ENCODE measurements at places on chromosomes 3 and 15. TPM values are rescaled to one million over a fixed set of nuclear protein-coding genes. Genes with fewer than 3 reads are reported as not detected.

SPINK8 gene
- not detected for total RNA-seq

TMEM212 gene
- total RNA-seq = not detected

DNA sequence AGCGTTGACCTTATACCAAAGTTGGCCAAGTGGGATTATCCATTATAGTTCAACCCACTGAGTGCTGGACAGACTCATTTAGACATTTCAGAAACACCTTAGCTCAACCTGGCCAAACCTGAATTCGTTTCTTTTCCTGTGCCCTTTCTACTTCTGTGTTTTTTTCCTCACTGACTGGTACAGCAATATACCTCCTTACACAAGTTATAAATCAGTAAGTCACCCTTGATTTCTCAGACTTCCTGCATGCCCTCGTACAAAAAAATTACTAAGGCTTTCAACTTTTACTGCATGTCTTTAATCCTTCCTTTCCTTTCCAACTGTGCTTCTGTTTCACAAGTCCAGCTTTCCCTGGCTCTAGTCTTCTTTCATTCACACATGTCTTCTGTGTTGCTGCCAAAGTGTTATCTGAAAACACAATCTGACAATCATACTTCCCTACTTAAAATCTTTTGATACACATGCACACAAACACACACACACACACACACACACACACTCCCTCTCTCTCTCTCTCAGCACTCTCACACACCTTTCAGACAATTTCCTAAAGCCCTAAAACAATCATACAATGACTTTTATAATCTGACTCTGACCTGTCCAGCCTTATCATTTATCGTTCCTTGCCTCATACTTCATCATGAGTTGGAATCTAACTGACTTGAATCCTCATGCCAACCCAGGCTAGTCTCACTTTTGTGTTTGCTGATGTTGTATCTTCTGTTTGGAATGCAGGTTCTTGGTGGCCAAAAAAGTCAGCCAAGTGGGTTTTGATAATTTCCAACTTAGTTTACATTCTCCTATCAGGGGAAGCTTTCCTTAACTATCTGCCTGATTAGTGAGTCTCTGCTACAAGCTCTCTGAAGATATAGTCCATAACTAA lies 436.4 kb downstream of the NAALADL2 start:
- DNase-seq = no peak

- DNase-seq = peak; percentile 75
Measured at GRCh38 chr15:68205954-68206539, 915 bp upstream of the CALML4 start.

DNA sequence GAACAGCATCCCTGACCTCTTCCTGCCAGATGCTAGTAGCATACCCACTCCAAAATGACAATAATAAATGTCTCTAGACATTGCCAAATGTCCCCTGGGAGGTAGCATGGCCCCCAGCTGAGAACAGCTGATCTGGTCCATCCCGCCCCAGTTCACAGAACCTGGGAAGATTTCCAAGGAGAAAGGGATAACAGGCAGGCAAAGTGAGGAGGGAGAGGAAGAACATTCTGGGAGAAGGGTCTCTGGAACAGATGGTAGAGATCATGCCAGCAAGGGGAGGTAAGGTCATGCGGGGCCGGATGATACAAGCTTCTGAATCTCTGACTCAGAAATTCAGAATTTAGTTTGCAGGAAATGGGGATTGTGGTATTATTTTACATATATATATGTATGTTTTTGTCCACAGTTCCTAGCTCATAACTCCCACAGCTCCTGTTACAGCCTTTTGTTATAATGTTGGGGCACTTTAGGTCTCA lies 192.7 kb downstream of the SUCLG2 start:
- DNase-seq = no peak

Data from mucosa of gallbladder (tissue), 1 donor.